ENCODE measurements at places on chromosomes 7 and 10. TPM values are rescaled to one million over a fixed set of nuclear protein-coding genes. Genes with fewer than 3 reads are reported as not detected.

DNA sequence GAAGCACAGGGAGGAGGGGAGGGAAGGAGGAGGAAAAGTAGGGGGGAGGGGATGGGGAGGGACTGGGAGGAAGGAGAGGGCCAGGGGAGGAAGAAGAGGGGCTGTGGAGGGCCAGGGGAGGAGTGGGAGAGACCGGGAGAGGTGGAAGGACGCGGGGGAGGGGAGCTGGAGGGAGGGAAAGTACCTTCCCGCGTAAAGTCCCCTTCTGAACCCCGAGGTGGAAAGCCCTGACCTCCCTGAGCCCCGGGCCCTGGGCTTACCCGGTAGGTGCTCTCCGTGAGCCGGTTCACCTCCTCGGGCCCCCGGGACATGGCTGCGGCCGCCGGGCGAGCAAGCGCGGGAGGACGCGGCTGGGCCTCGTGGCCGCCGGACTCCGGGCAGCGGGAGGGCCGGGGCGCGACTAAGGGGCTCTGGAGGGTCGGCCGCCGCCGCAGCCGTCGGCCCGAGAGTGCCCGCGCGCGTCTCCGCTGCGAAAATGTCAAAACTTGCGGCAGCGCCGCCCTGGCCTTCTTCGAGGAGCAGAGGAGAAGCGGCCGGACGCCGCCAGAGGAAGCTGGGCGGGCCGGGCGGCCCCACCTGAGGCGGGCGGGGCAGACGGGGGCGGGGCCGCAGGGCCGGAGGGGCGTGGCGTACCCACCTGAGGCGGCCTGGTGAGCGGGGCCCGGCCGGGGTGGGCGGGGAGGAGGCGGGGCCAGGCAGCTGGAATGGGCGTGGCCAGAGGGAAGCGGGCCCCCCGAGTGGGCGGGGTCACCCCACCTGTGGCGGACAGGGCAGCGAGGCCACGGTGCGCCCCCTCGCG is at the start of gene BAIAP2L1:
Gene BAIAP2L1 (minus strand): TSS at position 549 of the 799 bp plus-strand sequence. CDS start 238 bp downstream, at position 311.
- H3K27ac ChIP-seq, result peak within 1 kb of the TSS; percentile 46
- peaks cover 19% of the 10 kb centered on the region for H3K4me1 ChIP-seq
- H3K27me3 ChIP-seq, result no peaks in the 10 kb centered on the region
- no peaks in the 10 kb centered on the region for H3K36me3 ChIP-seq
- no peak for DNase-seq

DNA sequence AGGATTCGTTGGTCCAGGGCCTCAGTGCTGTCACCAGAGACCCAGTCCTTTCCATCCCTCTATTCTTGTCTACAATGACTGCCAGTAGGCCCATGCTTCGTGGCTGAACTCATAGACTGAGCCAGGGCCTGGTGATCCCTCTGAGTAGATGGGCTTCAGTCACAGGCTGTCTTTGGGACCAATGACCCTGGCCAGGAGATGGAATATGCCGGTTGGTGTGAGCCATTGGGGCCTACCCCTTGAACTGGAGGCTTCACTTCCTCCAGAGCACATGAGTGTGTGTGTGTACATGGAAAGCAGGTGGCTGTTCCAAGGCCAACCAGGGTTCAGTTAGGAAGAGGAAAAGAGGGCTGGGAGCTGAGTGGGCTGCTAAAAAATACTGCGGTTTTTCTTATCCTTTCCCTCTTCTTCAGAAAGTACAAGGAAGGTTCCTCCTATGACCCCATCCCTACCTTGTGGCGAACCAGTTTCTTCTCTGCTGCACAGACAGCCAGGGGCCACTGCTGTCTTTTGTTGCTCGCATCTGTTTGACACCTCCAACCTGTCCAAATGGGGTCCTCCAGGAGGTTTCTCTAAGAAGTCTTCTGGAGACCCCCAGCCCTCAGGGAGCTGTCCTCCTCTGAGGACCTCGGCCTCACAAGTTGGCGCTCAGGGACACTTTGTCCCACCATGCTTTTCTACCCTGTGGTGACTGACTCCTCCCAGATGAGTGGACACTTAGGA is 36.6 kb downstream of the ADRA2A start:
- no peak for DNase-seq
- H3K27me3 ChIP-seq, result no peaks in the 10 kb centered on the region
- H3K36me3 ChIP-seq, result no peaks in the 10 kb centered on the region
- H3K4me3 ChIP-seq, result no peak overlapping the region
- no peak overlapping the region for H3K27ac ChIP-seq

DNA sequence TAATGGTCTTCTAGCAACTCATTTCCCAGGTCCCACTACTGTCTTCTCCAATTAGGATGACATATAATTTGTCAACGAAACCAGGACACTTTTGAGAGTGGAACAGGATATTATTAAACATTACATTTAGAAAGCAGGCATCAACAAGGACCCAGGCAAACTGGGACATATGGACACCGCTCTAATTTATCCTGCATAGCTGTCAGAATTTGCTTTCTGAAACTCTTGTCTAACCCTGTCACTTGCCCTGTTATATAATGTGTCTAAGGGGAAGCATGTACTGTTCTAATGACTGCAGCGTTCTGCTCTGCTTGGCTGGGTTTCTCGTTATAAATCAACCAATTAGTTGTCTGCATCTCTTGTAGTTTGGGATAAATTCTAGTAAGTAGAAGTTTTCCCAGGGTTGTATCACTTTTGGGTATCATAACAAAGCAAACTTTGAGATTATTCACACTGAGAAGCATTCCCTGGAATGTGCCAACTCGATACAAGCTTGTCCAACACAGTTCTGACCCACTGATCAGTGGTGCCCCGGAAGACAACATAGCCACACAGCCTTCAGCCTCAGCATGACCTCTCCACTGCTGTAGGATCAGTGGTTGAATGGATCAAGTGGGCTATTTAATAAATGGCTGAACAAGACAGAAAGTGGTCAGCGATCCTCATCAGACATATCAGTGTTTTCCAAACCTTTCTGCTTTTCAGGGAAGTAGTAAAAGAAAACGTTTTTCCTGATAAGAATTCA is 228.1 kb downstream of the KIF20B start:
- H3K4me3 ChIP-seq, result no peak overlapping the region
- H3K36me3 ChIP-seq, result no peaks in the 10 kb centered on the region
- no peaks in the 10 kb centered on the region for H3K4me1 ChIP-seq

DNA sequence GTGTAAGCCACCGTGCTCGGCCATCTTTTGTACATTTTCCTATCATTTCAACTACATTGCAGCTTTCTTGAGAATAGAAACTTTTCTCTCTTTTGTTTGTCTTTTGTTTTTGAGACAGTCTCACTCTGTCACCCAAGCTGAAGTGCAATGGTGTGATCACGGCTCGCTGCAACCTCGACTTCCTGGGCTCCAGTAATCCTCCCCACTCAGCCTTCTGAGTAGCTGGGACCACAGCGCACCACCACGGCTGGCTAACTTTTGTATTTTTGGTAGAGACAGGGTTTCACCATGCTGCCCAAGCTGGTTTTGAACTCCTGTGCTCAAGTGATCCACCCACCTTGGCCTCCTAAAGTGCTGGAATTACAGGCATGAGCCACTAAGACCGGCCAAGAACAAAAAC is 31.3 kb upstream of the DAGLB start:
- no peaks in the 10 kb centered on the region for H3K27me3 ChIP-seq
- no peaks in the 10 kb centered on the region for H3K36me3 ChIP-seq
- H3K4me3 ChIP-seq, result no peak overlapping the region
- H3K4me1 ChIP-seq, result peaks cover 81% of the 10 kb centered on the region
- DNase-seq, result no peak
- H3K27ac ChIP-seq, result no peak overlapping the region

DNA sequence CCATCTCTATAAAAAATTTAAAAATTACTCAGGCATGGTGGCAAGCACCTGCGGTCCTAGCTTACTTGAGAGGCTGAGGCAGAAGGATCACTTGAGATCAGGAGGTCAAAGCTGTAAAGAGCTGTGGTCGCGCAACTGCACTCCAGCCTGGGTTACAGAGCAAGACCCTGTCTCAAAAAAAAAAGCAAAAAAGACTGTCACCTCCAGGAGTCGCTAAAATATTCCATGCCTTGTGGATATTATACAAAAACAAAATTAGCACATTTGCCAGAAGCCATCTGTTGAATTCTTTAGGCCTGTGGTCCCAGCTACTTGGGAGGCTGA is 87.0 kb upstream of the SDK1 start:
- H3K27me3 ChIP-seq, result no peaks in the 10 kb centered on the region
- no peak overlapping the region for H3K4me3 ChIP-seq
- peaks cover 23% of the 10 kb centered on the region for H3K4me1 ChIP-seq
- no peak overlapping the region for H3K27ac ChIP-seq
- DNase-seq, result peak; percentile 14

OR2A1 gene
- total RNA-seq, result 0.17 TPM

UPK3B gene
- total RNA-seq, result not detected

TMEM176B gene
- total RNA-seq, result 58.2 TPM

FGFR2 gene
- total RNA-seq, result 58.6 TPM

ZNF804B gene
- total RNA-seq, result not detected

All from esophagus muscularis mucosa (tissue), 4 donors.